ENCODE measurements at places on chromosomes 2 and 18. TPM values are rescaled to one million over a fixed set of nuclear protein-coding genes. Genes with fewer than 3 reads are reported as not detected.

DNA sequence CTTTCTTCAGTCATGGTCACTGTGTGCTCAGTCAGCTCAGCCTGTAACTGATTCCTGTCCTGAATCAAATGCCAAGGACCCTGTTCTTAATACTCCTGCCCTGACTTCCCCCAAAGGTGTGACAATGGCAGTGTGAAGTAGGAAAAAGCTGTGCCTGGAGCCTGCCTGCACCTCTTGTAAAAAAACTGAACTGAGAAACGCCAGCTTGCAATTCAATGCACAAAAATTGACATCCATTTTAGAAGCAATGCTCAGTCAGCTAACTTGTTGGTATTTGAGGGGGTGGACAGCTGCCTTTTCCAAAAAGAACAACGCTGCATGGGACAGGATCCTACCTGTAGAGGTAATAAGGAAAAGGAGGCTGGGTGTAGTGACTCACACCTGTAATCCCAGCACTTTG, 66.3 kb upstream of the TMEM247 start:
- no peak for DNase-seq
- H3K4me1 ChIP-seq = no peaks in the 10 kb centered on the region
- H3K36me3 ChIP-seq = no peaks in the 10 kb centered on the region
- H3K4me3 ChIP-seq = no peak overlapping the region
- H3K27ac ChIP-seq = no peak overlapping the region
- no peaks in the 10 kb centered on the region for H3K27me3 ChIP-seq

DNA sequence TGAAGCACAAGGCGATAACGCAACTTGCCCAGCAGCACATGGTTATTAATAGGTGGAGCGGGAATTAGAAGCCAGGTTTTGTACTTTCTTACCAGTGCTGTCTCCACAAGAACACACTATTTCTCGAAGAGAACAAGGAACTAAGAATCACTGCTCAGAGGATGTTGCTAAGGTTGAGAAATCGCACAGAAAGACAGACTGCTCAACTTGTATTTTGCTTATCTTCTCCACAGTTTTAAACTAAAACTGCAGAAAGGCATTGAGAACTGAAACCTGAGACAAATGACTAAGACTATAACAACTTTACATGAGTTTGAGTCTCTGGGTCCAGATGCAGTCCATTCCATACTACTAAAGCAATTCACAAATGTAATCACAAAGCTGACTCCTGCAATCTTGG, 6.2 kb downstream of the PRKD3 start:
- DNase-seq = no peak
- H3K4me3 ChIP-seq = no peak overlapping the region
- no peaks in the 10 kb centered on the region for H3K27me3 ChIP-seq
- peak overlapping the region; percentile 64 for H3K27ac ChIP-seq
- H3K36me3 ChIP-seq = no peaks in the 10 kb centered on the region

GRCh38 chr2:221549143-221549542, 23.0 kb downstream of the EPHA4 start:
- H3K4me3 ChIP-seq = no peak overlapping the region
- H3K27me3 ChIP-seq = no peaks in the 10 kb centered on the region
- H3K27ac ChIP-seq = no peak overlapping the region
- H3K36me3 ChIP-seq = no peaks in the 10 kb centered on the region

DNA sequence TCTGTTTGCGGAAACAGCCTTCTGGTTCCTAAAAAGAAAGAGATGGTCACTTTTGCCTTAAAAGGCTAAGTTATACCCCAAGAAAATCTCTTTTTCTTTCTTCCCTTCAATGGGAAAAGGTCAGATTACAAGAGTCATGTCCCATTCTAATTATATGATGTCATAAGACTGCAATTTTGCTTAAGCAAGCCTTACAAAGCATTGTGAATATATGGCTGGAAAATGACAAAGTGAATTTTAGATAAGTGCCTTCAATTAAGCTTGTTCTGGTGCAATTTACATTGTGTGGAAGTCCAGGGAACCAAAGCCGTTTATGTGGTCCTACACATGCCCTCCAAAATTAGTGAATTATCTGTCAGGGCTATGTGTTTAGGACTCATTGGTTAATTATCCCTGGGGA, 7.6 kb upstream of the BMP10 start:
- no peaks in the 10 kb centered on the region for H3K4me1 ChIP-seq
- DNase-seq = no peak
- no peaks in the 10 kb centered on the region for H3K27me3 ChIP-seq
- H3K27ac ChIP-seq = no peak overlapping the region

DNA sequence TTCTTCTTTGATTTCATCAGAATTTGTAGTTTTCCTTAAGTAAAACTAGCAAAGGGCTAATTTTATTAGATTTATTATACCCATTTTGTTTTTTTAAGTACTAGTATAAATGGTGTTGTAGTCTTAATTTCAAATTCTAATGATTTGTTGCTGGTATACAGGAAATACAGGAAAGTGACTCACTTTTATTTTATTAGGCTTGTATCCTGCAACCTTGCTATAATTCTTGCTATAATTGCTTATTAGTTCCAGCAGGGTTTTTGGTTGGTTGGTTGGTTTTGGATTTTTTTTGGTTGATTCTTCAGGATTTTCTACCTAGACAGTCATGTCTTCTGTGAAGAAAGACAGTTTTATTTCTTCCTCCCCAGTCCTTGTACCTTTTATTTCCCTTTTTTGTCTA, 110.6 kb upstream of the IL1R2 start:
- DNase-seq = no peak
- peaks cover 98% of the 10 kb centered on the region for H3K36me3 ChIP-seq
- no peak overlapping the region for H3K27ac ChIP-seq
- H3K4me1 ChIP-seq = peaks cover 29% of the 10 kb centered on the region
- H3K4me3 ChIP-seq = no peak overlapping the region

DNA sequence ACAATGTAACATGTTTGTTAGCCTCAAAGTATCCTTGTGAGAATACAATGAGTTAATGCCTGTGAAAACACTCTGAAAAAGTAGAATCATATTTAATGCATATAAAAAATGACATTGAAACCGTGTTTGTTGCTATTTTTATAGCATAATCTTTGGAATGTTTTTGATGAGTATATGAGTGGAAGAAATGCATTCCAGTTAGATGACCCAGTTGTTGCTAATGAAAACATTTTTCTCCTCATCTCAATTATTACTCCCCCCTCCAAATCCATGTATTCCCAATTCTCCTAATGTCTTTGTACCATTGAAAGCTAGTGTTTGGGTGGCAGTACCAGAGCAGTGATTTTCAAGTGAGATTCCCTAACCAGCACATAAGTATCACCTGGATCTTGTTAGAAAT, 67.1 kb upstream of the DSEL start:
- H3K27ac ChIP-seq = no peak overlapping the region
- DNase-seq = no peak
- H3K4me1 ChIP-seq = no peaks in the 10 kb centered on the region
- no peaks in the 10 kb centered on the region for H3K36me3 ChIP-seq

DNA sequence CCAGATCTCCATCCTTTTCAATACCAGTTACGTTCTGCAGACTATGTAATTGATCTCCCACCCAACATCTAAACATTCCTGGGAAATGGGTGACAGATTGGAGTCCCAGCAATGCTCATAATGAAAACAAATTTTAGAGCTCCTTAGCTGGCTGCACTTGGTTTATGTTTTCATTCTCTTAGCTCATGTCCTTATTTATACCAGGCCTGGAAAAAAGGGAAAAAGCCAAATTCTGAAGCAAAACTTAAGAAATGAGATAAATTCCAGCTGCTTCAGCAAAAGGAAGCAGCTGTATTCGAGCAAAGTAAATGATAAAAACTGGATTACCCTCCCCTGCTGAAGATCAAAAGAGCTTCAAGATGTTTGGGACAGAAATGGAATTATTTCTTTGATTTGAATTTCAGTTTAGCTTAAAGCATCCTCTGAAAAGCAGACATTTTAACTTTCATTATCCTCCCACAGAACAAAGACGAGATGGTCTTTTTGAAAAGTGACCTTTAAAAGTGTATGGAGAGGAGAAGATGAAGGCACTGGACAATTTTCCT, 196.5 kb upstream of the THUMPD2 start:
- H3K27ac ChIP-seq = peak overlapping the region; percentile 20
- no peak for DNase-seq
- no peak overlapping the region for H3K4me3 ChIP-seq
- no peaks in the 10 kb centered on the region for H3K27me3 ChIP-seq
- H3K4me1 ChIP-seq = no peaks in the 10 kb centered on the region
- H3K36me3 ChIP-seq = no peaks in the 10 kb centered on the region

GRCh38 chr2:217610401-217610814, 392.4 kb downstream of the TNS1 start:
- H3K27me3 ChIP-seq = no peaks in the 10 kb centered on the region
- no peak for DNase-seq
- H3K36me3 ChIP-seq = no peaks in the 10 kb centered on the region
- H3K4me3 ChIP-seq = no peak overlapping the region
- peaks cover 4% of the 10 kb centered on the region for H3K4me1 ChIP-seq

- H3K27ac ChIP-seq = no peak overlapping the region
- H3K36me3 ChIP-seq = no peaks in the 10 kb centered on the region
- no peak overlapping the region for H3K4me3 ChIP-seq
- H3K27me3 ChIP-seq = no peaks in the 10 kb centered on the region
- no peak for DNase-seq
- peaks cover 9% of the 10 kb centered on the region for H3K4me1 ChIP-seq
Measured at GRCh38 chr18:55500316-55501086, 87.5 kb downstream of the TCF4 start.

DNA sequence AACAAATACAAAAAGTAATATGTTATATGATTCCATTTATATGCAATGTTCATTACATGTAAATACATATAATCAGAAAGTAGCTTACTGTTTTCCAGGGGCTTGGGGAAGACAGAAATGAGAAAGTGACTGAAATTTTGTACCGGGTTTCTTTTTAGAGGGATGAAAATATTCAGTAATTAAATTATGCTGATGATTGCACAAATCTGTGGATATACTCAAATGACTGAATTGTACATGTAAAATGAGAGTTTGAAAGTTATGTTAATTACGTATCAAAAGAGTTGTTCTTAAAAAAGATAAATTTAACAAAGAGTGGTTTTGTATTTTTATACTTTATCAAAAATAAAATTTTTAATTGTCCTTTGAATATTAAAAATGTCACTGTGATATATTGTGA, 856.3 kb downstream of the DSC3 start:
- no peaks in the 10 kb centered on the region for H3K36me3 ChIP-seq
- H3K4me3 ChIP-seq = no peak overlapping the region
- H3K27ac ChIP-seq = no peak overlapping the region

DNA sequence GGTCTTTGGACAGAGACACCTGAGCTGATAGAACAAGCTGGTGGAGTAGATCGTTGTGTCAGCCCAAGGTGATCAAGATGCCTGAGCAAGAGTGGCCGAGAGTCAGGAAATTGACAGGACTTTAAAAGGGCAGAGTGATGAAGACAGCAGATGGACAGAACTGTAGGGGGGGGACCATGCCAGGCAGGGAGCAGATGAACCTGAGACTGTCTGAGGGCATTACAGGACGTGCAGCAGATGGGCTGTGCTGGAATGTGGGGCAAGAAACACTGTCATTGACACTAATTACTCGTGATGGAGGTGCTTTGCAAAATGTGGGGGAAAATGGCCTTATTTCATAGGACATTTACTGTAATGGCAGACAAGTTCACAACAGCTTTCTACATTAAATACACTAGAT, 225.0 kb downstream of the THSD7B start:
- H3K36me3 ChIP-seq = no peaks in the 10 kb centered on the region
- no peak overlapping the region for H3K27ac ChIP-seq
- no peaks in the 10 kb centered on the region for H3K27me3 ChIP-seq
- H3K4me1 ChIP-seq = no peaks in the 10 kb centered on the region

DNA sequence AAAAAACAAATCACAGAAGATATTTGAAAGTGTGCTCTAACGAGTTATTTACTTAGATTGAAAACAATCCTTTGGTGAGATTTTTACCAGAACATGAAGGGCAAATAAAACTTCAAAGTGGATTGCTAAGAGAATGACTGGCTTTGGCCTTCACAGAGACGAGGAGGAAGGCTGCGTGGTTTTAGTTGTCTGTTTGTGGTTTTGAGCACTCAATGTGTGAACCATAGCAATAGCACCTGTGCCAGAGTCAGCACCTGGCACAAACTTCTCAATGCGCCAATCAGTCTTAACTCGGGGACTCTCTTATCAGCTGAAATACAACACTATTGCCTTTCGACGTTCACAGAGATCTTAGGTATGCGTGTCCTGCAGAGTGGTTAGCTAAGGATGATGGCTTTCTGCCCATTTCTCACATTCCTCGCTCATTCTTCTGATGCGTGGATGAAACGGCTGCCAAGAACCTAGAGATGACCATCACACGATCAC, 70.0 kb downstream of the MBP start:
- H3K36me3 ChIP-seq = peaks cover 65% of the 10 kb centered on the region
- peaks cover 97% of the 10 kb centered on the region for H3K4me1 ChIP-seq
- no peak overlapping the region for H3K4me3 ChIP-seq
- DNase-seq = no peak
- H3K27ac ChIP-seq = peak overlapping the region; percentile 97

GRCh38 chr18:24111936-24112335, 26.9 kb upstream of the CABYR start:
- H3K27ac ChIP-seq = no peak overlapping the region
- H3K36me3 ChIP-seq = no peaks in the 10 kb centered on the region
- no peak for DNase-seq
- H3K4me1 ChIP-seq = no peaks in the 10 kb centered on the region
- no peaks in the 10 kb centered on the region for H3K27me3 ChIP-seq

GRCh38 chr2:238458651-238459050, 31.9 kb downstream of the ASB1 start:
- no peaks in the 10 kb centered on the region for H3K36me3 ChIP-seq
- no peak overlapping the region for H3K4me3 ChIP-seq

DNA sequence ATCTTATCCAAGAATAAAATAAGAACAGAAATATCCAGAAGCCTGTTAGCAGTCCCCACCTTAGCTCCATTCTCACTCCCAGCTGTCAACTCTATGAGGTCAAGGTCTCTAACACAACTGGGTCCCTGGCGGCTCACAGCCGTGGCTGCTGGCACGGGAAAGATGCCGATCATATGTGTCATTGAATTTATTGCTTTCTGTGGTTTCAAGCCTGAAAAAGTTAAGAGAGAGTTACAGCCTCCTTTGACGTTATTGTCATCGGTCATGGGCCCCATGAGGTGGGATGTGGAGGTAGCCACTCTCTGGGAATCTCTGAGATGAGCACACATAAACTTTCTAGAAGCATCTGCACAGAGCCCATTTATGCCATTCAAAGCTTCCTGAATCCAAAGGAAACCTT, 28.7 kb upstream of the CABLES1 start:
- H3K36me3 ChIP-seq = no peaks in the 10 kb centered on the region
- H3K4me1 ChIP-seq = peaks cover 3% of the 10 kb centered on the region
- H3K4me3 ChIP-seq = no peak overlapping the region
- DNase-seq = no peak

- peak; percentile 65 for DNase-seq
- H3K36me3 ChIP-seq = no peaks in the 10 kb centered on the region
- H3K27me3 ChIP-seq = no peaks in the 10 kb centered on the region
- no peak overlapping the region for H3K27ac ChIP-seq
- no peak overlapping the region for H3K4me3 ChIP-seq
Measured at GRCh38 chr2:235041221-235041917, 89.6 kb downstream of the SH3BP4 start.

Gene COL4A3
- 26.9 TPM for polyA plus RNA-seq

Gene MC4R
- 0.05 TPM for polyA plus RNA-seq

Gene CYP20A1
- 7.2 TPM for polyA plus RNA-seq

Gene LIPG
- polyA plus RNA-seq = 0.24 TPM

Gene PROM2
- 0.74 TPM for polyA plus RNA-seq

Gene RTP5
- polyA plus RNA-seq = 0.49 TPM
